ENCODE measurements at places on chromosomes 5 and 9.

- no peak for DNase-seq
These were observed 77.4 kb downstream of the PHF2 start for GRCh38 chr9:93653760-93654159.

DNA sequence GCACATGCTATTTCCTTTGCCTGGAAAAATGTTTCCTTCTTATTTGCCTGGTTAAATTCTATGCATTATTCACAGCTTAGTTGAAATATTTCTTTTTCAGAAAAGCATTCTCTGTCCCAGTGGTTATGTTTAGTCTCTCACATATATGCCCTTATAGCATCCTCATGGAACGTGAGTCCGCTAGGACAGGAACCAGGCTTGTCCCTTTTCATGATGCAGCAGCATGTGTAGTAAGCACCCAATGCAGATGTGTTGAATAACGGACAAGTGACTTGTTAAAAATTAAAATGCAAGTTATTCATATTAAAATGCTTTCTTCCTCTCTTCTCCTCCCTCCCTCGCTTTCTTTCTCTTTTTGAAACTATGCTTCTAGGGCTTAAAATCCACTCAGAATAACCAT is 349.3 kb downstream of the GLIS3 start:
- DNase-seq: no peak

- no peak for DNase-seq
These were observed 22.4 kb downstream of the GLRA1 start for GRCh38 chr5:151902215-151902614.

- no peak for DNase-seq
These were observed 669.2 kb downstream of the NR2F1-AS1 start for GRCh38 chr5:92911851-92912250.

- DNase-seq: peak; percentile 39
These were observed 144.7 kb upstream of the RAD23B start for GRCh38 chr9:107138261-107138992.

GRCh38 chr5:132758451-132758850 is 11.2 kb downstream of the CCNI2 start:
- no peak for DNase-seq

DNA sequence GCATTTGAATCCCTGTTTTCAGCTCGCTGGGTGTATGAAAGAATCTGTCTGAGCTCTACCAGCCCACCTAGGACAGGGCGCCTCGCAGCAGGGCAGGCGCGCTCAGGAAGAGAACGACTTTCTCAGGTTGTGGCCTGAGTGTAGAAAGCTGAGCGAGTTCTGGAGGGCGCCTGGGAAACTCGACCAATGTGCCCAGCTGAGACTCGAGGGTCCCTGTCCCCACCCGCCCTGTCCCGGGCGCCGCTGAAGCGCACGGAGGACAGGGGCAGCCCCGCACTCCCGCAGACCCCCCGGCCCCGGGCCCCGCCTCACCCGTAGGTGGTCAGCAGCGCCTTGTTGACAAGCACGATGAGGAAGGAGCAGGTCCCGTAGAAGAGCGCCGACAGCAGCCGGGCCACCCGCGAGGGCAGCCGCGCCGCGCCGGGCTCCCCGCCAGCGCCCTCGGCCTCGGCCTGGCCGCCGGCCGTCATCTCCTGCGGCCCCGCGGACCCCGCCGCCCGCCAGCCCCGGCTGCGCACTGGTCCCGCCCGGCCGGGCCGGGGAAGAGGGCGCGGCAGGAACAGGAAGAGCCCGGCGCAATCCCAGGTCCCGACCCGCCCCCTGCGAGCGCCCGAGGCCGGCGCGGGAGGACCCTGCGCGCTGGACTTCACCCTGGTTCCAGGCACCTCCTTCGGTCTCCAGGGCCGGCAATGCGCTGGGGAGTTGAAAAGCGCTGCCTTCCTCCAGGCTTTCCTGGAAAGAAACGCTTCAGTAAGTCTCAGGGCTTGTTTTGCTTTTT is at the start of gene SLC35D2:
SLC35D2 (minus strand) TSS at position 547 of the 778 bp plus-strand sequence; CDS start at position 470, 77 bp downstream.
- peak; percentile 82 for DNase-seq

DNA sequence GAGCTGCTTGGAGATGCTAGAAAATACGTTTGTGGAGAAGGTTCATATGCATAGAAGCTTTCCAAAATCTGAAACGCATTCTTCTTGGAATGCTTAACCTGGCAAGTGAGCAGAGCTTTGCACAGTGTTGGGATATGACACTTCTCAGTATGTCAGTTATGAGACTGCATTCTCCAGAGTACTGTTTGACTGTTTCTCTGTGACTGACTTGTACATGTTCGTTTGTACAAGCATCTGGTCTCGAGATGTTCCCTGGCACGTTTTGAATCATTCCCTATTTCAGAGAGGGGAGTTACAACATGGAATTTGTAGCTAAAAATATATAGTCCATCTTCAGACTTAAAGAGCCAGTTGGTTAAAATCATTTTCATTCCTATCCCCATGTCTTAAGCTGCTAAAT is 272.4 kb downstream of the ARRDC3 start:
- no peak for DNase-seq

DNA sequence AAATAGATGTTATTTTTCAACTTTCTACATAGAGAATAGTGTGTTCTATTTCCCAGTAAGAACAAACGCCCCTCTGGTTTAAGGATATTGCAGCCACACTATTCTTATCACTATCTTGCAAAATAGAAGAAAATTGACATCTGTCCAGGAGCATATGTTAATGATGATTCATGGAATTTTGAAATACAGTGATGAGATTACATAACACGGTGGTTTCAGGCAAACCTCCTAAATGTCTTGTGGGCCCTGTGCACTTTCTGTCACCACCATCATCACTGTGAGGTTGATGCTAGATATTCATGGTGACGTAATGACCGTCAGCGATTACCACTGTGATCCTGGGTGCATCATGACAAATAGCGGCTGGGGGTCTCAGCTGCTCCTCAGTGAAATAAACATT is 48.1 kb downstream of the CFAP90 start:
- no peak for DNase-seq

- no peak for DNase-seq
These were observed 178.4 kb downstream of the MACROH2A1 start for GRCh38 chr5:135220394-135221186.
